RWPE2 (cell line): ENCODE measurements at places on chromosomes 4 and X.
A peak's percentile ranks its signal among the peaks of the same experiment; 100 is the strongest.

DNA sequence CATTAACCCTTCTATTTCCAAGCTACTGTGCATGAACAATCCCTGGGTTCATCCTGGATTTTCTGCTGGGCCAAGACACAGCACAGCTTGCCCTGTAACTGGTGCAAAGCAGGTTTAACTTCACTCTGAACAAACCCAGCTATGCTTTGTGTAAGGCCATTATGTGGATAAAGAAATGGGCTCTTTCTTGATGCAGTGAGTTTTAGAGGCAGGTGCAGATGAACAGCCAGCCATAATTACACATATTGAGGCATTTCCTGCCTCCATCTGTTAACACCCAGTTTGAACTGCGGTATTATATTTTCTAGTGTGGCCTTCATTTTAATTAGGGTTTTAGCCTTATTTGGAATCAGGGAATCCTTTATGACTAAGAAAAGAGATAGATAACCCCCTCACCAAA is 68.7 kb upstream of the ARX start:
- no peak for DNase-seq

- DNase-seq = no peak
These were observed 12.8 kb downstream of the GYG2 start for GRCh38 chrX:2841537-2841936.

GRCh38 chrX:11050013-11050412 is 61.1 kb upstream of the HCCS start:
- no peak for DNase-seq

- no peak for DNase-seq
These were observed 25.7 kb downstream of the USP53 start for GRCh38 chr4:119238068-119238722.

DNA sequence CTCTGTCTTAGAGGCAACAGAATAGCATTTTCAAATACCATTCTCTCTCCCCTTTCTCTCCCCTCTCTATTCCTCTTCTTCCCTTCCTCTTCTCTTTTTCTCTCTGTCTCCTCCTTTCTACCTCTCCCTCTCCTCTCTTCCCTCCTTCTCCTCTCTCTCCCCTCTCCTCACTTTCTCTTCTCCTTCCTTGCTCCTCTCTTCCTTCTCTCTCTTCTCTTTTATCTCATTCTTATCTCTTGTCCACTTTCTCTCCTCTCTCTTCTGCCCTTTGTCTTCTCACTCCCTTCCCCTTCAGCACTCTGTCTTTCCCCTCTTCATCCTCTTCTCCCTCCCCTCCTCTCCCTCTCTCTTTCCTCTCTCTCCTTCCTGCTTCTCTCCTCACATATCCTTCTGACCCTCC is 2265.8 kb upstream of the TENM3 start:
- no peak for DNase-seq

GRCh38 chr4:16114546-16114945 is 30.7 kb upstream of the PROM1 start:
- DNase-seq = no peak

DNA sequence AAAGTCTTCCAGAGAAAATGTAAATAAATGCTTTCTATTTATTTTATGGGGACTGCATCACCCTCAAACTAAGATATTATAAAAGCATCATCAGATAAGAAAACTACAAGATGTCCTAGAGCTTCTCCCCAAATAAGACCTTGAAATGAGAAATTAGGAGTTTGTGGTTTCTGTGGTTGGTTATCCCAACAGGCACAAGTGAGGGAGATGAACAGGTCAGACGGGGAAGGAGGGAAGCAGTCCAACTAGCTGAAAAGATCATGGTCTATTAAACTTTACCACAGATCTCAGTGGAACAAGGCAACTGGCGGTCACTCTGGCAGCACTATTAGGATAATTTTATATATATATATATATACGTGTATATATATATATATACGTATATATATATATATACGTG is 319.3 kb upstream of the GRID2 start:
- no peak for DNase-seq

- DNase-seq = no peak
These were observed 25.2 kb upstream of the PNMA5 start for GRCh38 chrX:153019166-153019565.

DNA sequence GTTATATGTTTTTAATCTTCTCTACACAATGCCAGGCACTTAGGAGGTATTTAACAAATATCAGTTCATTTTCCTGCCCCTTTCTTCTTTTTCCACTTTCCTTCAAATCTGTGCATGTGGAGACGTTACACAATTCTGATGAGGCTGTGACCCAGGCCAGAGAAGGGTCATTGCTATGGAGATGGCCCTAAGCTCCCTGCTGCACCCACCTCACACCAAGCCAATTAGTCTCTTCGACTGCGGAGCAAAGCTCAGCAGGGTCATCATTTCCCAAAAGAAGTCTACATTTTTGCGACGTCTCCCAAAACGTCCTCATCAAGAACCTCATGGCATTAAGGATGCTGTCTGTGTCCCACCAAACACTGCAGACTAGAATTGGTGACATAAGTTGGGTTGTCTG is 28.9 kb upstream of the VEGFD start:
- no peak for DNase-seq

- no peak for DNase-seq
These were observed 160.2 kb upstream of the KLF3 start for GRCh38 chr4:38503689-38504395.

DNA sequence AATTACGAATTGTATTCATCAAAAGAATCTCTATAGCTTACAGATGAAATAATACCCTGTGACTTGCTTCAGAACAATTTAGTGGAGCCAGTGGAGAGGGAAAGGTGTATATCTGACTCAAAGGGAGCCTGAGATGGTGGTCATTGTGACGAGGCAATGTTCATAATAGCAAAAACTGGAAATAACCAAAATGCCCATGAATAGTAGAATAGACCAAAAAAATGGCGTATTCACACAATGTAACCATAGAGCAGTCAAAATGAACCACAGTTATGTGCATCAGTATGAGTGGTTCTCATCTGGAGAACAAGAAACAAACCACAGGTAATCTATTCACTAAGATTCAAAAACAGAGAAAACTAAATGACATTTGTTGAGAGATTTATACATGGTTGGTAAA is 125.3 kb upstream of the CLNK start:
- DNase-seq = no peak

GRCh38 chr4:108512615-108513505 is 107.5 kb upstream of the RPL34 start:
- DNase-seq = peak; percentile 53

DNA sequence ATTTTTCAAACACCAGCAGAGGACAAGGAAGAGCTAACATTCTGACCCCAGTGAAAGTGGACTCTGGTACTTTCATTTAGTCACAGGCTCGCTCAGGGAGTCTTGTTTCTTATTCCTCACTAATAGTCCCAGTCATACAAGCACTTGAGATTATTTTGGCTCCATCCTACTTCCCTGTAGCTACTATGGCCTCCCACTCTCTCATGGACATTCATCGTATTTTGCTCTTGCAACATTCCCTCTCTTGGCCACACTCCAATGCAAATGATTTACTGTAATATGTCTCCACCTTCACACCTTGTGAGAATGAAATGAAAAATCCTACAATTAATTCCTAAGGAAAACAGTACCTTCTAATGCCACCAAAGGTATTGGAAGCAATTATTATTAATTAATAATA is 21.3 kb downstream of the PLRG1 start:
- DNase-seq = no peak

- no peak for DNase-seq
These were observed 35.9 kb upstream of the STK26 start for GRCh38 chrX:131987252-131987651.

DNA sequence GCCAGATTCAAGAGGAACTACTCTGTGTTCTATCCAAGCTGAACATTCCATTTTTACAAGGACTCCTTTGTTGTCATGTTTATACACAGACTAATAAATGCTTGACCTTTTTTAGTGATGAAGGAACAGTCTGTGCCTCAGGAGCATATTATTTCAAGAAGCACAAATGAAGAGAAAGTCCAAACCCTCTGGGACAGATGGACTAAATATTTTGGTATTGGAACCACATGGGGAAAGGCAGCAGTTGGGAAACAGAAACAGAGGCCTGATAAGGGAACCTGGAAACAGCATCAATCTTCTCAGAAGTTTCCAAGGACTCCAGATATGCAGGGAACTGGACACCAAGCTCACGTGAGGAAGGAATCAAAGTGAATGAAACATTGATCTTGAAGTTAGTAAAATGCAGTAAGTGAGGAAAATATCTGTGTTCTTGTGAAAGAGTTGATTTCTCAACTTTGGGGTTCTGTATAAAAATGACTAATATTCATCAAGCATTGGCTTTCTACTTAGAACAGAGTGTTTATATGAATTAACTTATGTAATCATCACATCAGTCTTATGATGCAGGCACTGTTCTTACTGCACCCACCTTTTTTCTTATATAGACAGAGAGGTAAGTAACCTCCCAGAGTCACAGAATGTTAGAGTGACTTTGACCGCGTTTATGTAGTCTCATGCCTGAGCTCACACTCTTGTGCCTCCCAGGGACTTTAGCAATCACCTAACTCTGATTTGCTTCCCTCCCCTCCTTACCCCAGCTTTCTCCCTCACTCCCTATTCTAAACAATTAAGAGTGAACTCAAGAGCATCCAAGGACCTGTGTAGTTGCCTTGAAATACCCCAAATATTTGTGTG is 148.9 kb upstream of the JADE1 start:
- DNase-seq = no peak

- DNase-seq = no peak
These were observed 24.6 kb downstream of the ADGRG4 start for GRCh38 chrX:136325377-136325776.

DNA sequence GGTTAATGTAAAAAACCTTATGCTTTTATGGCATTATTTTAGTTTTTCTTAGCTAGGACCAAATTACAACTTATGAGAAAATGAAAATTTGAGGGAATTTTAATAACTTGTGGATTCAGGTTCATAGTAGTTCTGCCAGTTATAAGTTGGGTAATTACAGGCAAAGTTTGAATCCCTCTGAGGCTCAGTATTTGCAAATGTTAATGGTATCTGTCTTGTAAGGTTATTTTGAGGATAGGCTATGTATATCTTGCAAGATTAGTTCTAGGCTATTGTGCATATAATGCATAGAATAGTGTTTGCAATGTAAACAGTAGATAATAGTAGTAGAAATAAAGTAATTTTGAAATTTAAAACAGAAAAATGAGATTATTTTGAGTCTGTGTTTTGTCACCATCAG is 44.7 kb upstream of the CCSER1 start:
- no peak for DNase-seq

GRCh38 chr4:3797831-3798790 is 31.9 kb downstream of the ADRA2C start:
- DNase-seq = no peak

GRCh38 chr4:39043058-39043860 is 11.1 kb upstream of the TMEM156 start:
- no peak for DNase-seq

DNA sequence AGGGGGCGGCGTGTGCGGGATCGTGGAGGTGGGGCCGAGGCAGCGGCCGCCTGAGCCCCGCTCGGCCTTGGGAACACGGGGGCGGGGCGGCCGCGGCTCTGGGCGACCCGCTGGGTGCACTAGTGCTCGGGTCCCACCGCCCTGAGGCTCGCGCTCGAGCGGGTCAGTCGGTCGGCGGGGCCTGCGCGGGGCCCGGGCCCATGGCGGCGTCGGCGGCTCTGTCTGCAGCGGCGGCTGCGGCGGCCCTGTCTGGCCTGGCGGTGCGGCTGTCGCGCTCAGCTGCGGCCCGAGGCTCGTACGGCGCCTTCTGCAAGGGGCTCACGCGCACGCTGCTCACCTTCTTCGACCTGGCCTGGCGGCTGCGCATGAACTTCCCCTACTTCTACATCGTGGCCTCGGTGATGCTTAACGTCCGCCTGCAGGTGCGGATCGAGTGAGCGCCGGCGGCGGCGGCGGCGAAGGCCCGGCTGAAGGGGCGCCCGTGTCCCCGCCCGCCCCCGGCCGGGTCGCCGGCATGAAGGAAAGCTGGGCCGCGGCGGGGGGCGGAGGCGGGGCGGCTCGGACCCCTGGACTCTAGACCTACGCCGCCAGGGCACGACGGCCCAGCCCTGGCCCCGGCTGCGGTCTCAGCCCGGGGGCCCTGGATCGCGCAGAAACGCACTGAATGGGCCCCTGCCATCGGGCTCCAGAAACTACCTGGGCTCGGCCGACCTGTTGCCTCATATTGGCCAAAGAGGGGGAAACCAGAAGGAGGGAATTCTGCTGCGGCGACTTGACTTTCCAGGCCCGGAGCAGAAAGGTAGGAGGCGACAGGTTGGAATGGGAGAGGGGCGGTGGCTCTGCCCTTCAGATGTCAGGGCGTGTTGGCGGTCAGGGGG is at the start of gene SMIM10L2A:
Gene SMIM10L2A, plus strand, starts transcription at position 13 of the 878 bp plus-strand sequence. Its CDS starts 188 bp downstream, at position 201.
- no peak for DNase-seq

GRCh38 chr4:184590196-184590595 is 59.1 kb downstream of the CASP3 start:
- no peak for DNase-seq

DNA sequence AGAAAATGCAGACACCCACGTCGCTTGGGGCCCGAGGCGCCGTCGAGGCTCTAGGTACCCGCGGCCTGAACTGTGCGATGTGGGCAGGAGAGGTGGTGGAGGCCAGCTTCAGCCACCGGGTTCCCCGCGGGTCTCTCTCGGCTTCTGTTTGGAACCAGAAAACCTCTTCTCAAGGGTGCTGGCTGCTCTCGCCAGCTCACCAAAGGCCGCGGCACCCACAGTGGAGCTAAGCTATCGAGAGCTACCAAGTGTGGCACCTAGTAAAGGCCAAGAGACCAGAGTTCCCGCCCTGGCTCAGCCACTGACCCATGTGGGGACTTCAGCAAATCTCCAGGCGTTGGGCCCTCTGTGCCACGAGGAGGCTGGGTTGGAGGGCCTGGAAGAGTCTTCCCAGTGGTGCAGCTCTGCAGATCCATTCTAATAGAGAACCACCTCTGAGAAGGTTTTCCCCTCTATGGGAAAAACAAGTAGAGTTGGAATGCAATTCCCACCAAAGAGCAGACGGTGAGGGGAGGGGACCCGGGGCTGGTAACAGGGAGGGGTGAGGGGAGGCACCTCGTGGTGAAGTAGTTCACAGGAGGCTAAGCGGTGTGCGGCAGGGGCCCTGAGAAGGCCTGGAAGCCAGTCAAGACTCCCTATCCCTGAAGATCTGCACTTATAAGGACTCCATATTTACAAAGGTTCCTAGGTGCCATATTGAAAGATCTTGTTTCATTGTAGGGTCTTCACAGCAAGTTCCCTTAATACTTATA is 5.5 kb upstream of the HMGB3 start:
- DNase-seq = no peak

DNA sequence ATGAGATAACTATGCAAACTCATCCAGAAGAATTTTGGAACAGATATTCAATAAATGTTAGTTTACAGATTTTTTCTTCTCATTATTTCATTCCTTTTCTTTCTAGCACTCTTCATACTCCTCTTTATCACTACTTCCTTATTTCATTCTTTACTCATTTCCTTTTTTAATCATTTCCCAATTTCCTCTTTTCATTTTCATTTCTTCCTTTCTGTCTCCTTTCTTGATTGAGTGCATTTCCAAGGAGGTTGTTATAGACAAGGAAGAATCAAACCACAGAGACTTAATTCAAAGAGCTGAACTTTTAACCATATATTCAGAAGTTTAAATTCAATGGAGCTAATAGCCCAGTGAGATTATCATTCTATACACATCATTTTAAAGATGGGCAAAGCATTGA is 600.7 kb downstream of the ARAP2 start:
- DNase-seq = no peak

- DNase-seq = no peak
These were observed 54.1 kb upstream of the WDR17 start for GRCh38 chr4:176011529-176011928.
